HS-27A (cell line): ENCODE measurements at places on chromosomes 12 and 14.

DNA sequence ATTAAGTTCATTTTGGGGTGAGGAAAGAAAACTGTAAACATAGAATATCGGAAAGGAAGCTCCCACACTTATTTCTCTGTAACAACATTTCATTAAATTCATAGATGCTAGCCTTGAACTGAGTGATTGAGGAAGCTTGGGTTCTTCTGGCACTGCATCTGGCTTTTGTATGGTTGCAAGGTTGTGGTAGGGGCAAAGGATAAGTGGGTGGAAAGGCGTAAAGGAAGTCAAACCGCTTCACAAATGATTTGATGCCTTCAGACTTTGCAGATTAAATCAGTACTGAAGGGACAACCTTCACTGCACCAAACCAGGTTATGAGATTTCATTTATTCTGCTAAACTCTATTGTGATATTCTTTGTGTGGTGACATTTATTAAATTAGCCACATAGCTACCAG lies 28.1 kb upstream of the PAX9 start:
- no peak for DNase-seq

GRCh38 chr12:39048395-39048794 lies 143.0 kb upstream of the CPNE8 start:
- DNase-seq: no peak

- no peak for DNase-seq
Observed at GRCh38 chr14:83421711-83422110, 1888.1 kb upstream of the SEL1L start.

DNA sequence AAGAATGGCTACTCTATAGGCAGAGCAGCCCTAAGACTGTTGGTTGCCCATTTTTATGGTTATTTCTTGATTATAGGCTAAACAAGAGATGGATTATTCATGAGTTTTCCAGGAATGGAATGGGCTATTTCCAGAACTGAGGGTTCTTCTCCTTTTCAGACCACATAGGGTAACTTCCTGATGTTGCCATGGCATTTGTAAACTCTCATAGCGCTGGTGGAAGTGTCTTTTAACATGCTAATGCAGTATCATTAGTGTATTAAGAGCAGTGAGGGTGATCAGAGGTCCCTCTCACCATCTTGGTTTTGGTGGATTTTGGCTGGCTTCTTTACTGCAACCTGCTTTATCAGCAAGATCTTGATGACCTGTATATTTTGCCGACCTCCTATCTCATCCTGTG lies 904.6 kb upstream of the FBXO33 start:
- no peak for DNase-seq

- no peak for DNase-seq
Observed at GRCh38 chr12:11891754-11892386, 178.9 kb upstream of the BCL2L14 start.

GRCh38 chr12:133023566-133023965 lies 13.7 kb upstream of the ZNF84 start:
- DNase-seq: no peak

GRCh38 chr14:35211067-35211466 lies 81.1 kb upstream of the PSMA6 start:
- no peak for DNase-seq

DNA sequence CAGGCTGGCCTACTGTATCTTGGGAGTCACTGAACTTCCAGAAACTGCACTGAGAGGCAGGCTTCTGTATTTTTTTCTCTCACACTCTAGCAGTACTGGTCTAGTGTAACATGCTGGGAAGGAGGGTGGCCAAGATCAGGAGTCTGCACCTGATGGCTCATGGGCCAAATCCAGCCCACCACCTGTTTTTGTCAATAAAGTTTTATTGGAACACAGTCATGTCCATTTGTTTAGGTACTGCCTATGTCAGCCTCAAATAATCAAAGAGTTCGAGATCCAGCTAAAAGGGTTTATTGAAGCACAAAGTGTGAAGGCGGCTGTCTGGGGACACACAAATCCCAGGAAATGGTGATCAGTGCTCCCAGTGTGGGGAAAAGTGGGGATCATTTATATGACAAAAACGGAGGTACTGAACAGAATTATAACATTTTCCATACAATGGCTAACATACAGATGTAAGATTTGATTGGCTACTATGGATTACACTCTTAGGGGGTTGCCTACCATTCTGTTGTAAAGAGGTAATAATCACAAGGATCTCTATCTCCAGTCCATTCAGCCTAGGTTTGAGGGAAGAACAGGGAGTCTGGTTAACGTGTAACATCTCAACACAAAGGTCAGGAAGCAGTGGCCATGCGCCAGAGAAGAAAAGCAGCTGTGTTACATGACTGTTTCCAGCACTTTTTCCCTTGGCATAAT lies 12.9 kb downstream of the USP30 start:
- no peak for DNase-seq

DNA sequence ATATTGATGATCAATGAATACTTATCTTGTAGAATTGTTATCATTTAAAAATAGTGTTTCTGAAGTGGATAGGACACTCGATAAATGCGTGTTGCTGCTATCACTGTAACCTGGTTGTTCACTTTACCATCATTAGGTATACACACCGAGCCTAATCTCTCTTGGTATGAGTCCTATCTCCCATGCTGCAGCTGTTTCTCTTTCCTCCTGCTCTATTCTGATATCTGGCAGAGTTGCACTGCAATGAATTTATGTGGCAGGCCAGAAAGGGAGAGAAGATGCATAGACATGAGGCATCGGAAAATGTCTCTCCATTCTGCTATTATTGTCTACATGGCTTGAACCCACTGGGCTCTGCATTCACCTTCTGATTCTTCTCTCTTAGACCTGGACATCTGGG lies 26.7 kb downstream of the KCNK10 start:
- DNase-seq: no peak

GRCh38 chr12:22348208-22348607 lies 13.7 kb upstream of the ST8SIA1 start:
- DNase-seq: no peak

DNA sequence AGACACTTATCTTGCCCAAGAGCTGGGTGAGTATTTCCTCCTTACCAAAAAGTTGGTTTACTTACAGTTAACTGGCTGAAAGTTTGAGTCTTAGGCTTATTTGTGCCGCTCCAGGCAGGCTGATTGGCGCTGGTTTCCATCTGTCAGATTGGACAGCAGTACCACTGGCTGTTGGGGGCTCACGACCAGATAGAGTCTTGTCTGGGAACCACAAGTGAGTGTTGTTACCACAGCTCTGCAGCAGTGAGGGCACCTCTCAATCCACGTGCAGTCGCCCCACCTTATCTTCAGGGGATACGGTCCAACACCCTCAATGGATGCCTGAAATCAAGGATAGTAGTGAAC lies 58.9 kb downstream of the DDX51 start:
- no peak for DNase-seq

DNA sequence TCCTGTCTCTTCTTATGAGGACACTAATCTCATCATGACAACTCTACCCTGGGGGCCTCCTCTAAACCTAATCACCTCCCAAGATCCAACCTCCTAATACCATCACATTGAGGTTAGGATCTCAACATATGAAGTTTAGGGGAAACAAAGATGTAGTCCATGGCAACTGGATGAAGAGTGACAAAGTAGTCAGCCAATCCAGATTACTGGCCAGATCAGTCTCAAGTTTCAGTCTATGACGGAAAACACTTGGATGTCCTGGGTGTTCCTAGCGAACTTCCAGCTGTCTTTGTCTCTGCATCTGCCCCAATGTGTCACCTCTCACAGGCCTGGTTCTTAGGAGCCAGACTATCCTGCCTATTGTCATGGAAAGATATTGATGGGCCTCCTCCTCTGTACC lies 630.8 kb downstream of the AACS start:
- no peak for DNase-seq
